ENCODE measurements at places on chromosomes 1 and 21. TPM values are rescaled to one million over a fixed set of nuclear protein-coding genes. Genes with fewer than 3 reads are reported as not detected.

FMO3 gene
- total RNA-seq: not detected

SPTA1 gene
- not detected for total RNA-seq

TDRD10 gene
- total RNA-seq: not detected

PBXIP1 gene
- total RNA-seq: 43.1 TPM

GRCh38 chr1:212916481-212917133 lies 33.7 kb upstream of the VASH2 start:
- no peak for DNase-seq

- no peak for DNase-seq
Measured at GRCh38 chr1:9822490-9822889, 1.3 kb downstream of the CLSTN1 start.

- DNase-seq: no peak
Measured at GRCh38 chr1:67393240-67393639, 37.0 kb downstream of the SERBP1 start.

GRCh38 chr1:173202424-173203145 lies 4.5 kb downstream of the TNFSF4 start:
- DNase-seq: peak; percentile 98

DNA sequence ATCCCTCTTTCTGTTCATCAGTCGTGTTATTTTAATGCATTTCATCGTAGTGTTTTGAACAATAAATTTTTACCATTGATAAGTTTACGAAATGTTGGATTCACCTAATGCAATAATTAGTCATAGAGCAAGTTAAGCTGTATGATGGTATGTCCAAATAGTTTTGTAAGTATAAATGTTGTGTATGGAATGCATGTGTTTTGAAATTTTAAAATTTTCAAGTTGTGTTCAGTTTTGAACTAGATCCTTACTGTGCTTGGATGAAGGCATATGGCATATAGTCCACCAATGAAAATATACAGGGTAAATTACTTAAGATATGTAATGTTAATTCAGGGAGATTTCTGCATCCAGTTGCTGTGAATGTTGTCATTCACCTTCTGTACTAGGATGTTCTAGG lies 2.3 kb downstream of the ZMYM4 start:
- DNase-seq: no peak

DNA sequence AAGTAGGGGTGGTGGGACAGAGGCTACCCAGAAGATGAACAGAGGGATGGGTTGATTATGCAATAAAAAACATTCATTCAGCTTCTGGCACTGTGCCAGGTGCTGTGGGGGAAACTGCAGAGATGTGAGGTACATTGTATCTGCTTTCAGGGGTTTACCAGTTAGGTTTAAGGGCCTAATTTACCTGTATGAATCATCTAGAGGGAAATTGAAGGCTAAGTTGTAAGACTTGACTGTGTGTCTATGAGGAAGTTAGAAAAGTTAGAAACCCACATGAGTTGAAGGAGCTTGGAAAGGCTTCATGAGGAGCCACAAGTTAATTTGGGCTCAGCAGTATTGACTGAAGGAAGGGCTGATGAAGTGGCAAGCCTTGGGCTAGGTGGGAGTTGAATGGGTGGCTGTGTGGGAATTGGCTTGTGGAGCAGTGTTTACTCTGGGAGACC lies 36.7 kb upstream of the APOBEC4 start:
- no peak for DNase-seq

DNA sequence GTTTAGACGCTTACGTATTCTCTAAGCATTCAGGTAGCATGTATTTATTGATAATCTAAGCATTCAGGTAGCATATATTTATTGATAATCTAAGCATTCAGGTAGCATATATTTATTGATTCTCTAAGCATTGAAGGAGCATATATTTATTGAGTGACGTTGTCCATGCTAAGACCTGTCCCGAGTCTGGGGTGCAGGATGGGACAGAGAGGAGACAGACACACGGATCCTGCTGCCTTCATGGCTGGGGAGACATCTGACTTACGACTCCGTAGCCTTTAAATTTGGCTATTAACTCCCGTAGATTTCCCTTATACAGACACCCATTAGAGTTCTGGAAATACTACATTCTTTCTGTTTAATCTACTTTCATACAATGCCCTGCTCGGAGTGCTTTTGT lies 982 bp downstream of the SCCPDH start:
- peak; percentile 26 for DNase-seq

- DNase-seq: peak; percentile 61
Measured at GRCh38 chr1:233614743-233615521, 1.0 kb downstream of the KCNK1 start.

DNA sequence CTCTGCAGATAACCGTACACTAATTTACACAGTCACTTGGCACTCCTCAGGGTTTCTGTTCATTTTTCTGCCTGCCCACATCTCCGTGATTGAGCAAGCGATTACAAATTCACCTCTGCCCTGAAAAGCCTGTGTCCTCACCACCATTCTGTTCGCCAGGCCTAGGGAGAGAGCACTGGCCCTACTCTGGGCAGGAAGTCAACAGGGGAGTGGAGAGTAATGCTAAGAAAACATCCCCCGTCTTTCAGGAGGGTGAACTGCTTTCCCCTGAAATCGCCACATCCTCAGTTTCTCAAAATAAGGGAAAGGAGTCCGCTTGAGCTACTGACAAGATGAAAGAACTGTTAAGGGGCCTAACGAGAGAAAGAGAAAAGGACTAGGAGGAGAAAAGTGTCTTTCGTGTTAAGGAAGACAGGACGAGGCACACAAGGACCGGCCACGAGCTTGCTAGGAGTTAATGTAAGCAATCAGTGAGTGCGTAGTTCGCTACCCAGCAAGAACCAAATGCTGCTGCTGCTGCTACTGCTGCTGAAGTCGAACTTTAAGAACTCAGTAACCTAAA lies 632 bp downstream of the PEX19 start:
- peak; percentile 74 for DNase-seq

GRCh38 chr1:179029321-179029759 lies 3.6 kb downstream of the FAM20B start:
- no peak for DNase-seq

- DNase-seq: peak; percentile 26
Measured at GRCh38 chr1:166836733-166837132, 2.5 kb upstream of the POGK start.

GRCh38 chr1:184255560-184255959 lies 131.3 kb upstream of the C1orf21 start:
- no peak for DNase-seq

- no peak for DNase-seq
Measured at GRCh38 chr1:220160027-220160426, 66.1 kb downstream of the IARS2 start.

DNA sequence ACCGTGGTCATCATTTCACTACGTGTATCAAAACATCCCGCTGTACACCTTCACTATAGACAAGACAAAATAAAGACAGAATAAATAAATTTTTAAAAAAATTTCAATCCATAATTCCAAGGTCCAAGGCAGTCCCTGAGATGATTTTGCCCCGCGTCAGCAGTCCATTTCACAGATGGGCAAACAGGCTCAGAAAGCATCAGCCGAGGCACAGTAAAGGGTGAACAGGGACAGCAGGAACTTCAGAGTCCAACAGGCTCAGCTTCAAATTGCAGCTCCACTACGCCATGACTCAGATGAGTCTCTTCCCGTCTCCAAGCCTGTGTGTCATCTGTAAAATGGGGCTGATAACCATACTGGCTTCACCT lies 15.0 kb downstream of the MATN1 start:
- DNase-seq: no peak

GRCh38 chr1:157966031-157966537 lies 27.4 kb upstream of the KIRREL1 start:
- no peak for DNase-seq

GRCh38 chr1:47934243-47934805 lies 62.9 kb downstream of the TRABD2B start:
- DNase-seq: no peak

DNA sequence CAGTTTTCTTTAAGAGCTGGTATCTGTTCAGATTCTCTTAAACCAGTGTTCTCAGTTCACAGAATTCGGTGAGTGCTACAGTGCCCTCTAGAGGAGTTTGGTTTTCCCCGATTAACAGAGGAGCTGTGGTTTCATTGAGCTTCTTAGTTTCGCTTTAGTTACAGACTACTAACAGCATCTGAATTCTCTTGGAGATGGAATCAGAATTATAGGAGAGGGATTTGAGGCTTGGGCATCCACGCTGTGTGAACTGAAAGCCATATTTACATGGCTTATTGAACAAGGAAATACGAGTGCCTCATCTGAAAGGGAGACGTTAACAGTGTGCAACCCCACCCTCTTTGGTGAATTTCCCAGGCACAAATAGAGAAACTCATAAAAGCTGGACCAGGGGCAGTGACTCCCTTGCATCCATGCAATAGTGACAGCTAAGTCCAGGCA lies 202.0 kb downstream of the USH2A start:
- peak; percentile 96 for DNase-seq

All from PC-3 (cell line).